Stimulated activated CD8-positive, alpha-beta memory T cell treated with anti-CD3 and anti-CD28 coated beads, Interleukin-4, amount 100 ng/mL, for 1 hour (primary cell): ENCODE measurements at places on chromosomes 4 and X.

GRCh38 chr4:46270986-46271596, 118.8 kb downstream of the GABRA2 start:
- no peak for DNase-seq

DNA sequence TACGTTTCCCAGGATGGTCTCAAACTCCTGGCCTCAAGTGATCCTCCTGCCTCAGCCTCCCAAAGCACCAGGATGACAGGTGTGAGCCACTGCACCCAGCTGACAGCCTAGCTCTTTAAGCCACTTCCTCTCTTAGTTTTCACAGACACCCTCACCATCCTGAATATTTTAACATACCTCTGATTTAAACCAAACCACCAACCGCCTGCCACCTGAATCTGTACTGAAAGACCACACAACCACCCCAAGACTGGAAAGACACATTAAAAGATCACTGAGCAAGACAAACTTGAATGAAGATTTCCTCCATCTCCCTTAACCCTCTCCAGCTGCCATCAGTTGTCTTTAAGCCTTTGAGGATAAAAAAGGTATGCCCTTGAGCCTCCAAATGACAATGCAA, 110.6 kb downstream of the SH3KBP1 start:
- no peak for DNase-seq

DNA sequence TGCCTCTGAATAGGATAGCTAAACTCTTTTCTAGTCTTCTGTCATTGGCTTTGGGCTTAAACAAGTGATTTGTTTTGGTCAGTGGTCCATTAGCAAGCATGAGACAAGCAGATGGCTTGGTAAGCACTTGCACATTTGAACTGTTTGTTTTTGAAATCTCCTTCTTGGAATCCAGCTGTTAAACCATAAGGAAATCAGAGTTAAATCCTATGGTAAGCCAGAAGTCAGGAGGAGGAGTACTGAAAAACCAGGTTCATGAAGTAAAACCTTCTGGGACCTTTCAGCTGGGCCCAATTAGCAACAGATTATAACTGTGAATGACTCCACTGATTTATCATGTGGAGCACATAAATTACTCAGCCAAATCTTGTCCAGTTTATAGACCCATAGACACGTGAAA, 1042.5 kb upstream of the PABPC4L start:
- no peak for DNase-seq

DNA sequence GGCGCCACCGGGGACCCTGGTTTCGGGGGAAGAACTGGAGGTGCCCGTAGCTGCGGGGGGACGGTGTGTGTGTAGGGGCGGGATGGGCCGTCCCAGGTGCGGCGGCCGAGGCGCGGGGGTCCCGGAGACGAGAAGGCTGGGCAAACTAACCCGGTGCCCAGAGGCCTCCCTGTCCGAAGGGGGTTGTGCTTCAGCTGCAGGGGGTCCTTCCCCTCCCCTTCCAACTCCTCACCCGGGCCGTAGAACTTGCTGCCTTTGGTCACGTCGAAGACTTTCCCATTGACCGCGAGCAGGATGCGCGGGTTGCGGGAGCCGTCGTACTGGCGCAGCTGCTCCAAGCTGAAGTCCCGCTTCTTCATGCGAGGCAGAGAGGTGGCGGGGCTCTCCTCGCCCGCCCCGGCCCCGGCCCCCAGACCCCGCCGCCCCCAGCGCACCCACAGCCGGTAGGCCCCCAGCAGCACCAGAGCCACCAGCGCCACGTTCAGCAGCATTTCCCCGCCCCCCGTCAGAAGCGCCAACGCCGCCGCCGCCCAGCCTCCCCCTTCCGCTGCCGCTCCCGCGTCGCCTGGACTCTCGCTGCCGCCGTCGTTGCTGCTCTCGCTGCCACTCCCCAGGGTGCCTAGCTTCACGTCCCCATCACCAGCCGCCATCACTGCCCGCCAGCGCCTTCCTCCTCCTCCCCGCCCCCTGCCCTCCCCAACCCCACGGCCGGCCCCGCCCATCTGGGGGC, at the start of gene PGRMC2:
Gene PGRMC2, minus strand, starts transcription at position 673 of the 730 bp plus-strand sequence. Its CDS starts 23 bp downstream, at position 650.
- no peak for DNase-seq

DNA sequence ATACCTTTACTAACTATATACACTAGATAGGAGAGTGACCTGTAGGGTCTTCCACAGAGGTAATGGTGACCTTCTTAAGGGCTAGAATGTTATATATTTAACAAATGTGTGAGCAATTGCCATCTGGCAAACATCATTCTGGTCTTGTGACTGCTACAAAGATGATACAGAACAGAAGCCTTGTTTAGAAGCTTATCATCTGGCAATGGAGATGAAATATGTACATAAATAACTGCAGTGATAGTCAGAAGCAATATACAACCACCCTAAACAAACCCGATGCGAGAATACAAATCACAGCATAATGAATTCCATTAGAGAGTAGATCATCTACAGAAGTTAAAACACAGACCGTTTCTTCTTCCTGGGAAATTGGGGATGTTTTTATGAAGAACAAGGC, 952.7 kb upstream of the SLIT2 start:
- no peak for DNase-seq

GRCh38 chr4:120916937-120917336, 5.6 kb downstream of the PRDM5 start:
- no peak for DNase-seq

DNA sequence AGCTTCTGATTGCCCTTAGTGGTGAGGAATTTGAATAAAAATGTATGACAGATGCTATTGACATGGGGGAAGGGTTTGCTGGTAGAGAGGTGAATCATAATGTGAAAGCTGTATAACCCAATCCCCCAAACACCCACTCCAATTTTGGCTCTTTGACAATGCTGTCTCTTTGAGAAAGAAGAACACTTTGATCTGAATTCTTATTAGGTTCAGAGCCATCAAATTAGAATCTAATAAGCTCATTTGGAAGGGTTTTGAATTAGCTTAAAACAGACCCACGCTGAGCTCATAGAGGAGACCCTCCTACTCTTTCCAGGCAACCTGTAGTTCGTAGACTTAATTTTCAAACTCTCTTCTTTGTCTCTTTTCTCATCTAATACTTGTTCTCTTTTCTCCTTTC, 416.6 kb upstream of the ARX start:
- DNase-seq, result no peak

DNA sequence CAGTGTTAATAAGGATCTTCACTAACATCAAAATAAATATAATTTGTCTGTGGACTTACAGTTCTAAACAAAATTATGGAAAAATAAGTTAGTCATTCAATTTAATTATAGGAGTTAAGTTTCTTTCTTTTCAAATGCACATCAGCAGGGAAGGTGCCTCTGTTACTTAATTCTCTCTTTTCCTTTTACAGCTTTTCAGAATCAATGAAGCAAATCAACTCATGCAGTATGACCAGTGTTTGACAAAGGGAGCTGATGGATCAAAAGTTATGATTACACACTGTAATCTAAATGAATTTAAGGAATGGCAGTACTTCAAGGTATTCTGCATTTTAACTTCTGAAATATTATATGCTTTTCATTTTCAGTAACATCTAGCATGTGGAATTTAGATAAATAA, 15.9 kb downstream of the HMGB2 start:
- DNase-seq, result no peak

- DNase-seq, result no peak
These were observed 41.8 kb downstream of the RBBP7 start for GRCh38 chrX:16828124-16828908.

DNA sequence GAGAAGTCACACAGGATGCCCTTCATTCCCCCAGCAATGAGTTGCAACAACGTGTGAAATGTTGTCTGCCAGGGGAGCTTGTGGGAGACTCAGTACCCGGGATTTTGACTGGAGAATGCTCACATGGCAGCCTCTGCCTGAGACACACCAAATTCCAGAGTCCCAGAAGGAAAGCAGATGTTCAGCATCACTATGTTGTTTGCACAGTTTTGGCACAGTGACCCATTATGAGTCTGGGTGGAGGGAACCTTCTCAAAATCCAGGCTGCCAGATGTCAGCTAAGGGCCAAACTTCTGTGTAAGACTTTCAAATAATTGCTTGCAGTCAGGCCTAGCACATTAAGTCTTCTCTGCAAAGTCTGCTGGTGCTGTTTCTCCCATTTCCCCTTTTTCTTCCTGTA, 1029.7 kb upstream of the TENM3 start:
- no peak for DNase-seq

DNA sequence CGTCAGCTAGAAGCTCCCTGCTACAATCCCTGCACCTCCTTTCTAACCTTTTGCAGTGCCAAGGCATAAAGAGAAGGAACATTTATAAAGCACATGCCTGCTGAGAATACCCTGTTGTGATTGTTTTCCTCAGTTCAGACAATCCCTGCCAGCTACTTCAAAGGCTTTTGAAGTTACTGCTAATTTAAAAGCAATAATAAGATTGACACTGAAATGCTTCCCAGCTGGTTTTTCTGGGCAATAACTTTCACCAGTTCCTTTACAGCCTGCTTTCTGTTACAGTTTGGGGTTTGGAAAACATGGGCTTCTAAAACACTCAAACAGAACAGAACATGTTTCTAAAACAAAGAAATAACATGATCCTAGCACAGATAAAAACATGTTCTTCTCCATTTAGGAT, 232.3 kb upstream of the CPEB2 start:
- DNase-seq, result no peak

DNA sequence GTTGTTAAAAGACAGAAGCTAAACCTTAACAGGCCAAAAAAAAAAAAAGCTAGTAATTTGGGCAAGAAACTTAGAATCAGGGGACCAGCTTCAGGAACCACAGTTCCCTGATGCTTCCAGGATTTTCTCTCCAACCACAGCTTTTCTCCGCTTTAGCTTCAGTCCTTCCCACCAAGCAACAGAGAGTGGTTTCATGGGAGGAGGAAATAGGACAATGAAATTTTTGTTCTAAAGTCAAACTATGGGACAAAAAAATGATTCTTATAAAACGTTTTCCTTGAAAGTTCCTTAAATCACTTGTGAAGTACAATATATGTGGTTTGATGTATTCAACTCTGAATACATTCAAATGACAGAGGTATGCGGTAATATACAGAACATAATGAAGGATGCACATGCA, 71.0 kb upstream of the DHX15 start:
- DNase-seq, result no peak

GRCh38 chrX:77597090-77597489, 149.9 kb downstream of the FGF16 start:
- no peak for DNase-seq

- no peak for DNase-seq
These were observed 84.7 kb downstream of the NHS start for GRCh38 chrX:17459661-17460060.

DNA sequence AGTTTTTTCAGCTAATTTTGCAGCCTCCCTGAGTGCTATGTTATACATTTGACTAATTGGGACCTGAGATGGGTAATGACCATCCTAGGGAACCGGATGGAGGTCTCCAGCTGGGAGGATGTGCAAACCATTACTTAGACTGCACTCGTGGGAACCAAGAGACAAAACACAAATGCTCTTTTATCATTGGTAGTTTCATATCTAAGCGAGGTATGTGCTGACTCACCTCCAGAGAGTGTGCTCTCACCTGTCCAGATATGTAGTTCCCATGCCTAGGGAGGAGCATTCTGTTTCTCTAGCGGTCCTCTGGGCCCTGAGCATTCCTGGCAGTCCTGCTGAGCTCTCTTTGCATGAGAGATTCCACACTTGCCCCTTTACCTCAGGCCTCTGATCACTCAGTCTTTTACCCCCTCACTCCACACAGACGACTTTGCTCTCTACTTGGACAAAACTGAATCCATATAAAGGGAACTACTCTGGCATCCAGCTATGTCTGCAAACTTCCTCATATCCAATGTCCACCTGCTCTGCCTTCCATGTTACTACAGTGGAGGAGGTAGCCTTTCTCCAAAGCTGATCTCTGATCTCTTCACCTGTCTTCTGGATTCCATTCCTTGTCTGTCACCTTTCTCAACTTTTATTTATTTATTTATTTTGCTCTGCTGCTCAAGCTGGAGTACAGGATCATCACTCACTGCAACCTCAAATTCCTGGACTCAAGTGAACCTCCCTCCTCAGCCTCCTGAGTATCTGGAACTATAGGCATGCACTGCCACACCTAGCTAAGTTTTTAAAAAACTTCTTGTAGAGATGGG, 88.4 kb downstream of the LRP2BP start:
- DNase-seq, result no peak

GRCh38 chr4:127870688-127871087, 10.0 kb upstream of the PLK4 start:
- no peak for DNase-seq

- DNase-seq, result no peak
These were observed 62.3 kb upstream of the PGRMC2 start for GRCh38 chr4:128349921-128350320.

DNA sequence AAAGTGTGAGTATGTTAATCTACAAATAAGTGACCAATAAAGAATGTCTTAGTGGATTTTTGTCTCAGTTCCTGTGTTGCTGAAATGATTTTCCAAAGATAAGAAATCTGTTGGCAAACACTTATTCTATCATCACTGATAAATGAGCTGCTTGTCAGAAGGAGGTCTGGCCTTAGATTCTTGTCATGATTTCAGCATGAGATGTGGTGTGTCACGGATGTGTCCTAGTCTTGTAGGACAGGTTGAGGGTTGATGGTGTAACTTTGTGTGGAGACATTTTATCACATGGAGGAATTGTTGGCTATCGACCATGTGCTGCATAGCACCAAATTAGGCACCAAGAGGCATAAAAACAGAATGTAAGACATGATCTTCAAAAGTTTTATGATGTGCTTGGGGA, 31.8 kb upstream of the LIMCH1 start:
- DNase-seq, result no peak

DNA sequence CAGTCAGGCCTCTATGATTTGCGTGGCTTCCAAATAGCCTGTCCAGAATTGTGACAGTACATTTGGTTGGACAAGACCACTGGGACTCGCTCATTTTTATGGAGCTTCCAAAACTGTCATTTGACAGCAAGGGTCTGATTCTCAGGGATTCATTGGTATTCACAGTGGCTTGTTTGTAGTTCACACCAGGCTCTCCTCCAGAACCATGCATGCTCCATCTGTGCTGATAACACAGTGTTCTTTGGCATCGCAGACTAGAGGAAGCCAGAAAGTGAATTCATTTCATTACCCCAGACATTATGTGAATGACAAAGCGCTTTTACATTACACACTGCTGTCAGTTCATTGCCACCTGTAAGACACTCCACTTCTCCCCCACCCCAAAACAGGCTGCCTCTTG, 208.3 kb downstream of the ARHGAP10 start:
- DNase-seq, result no peak

DNA sequence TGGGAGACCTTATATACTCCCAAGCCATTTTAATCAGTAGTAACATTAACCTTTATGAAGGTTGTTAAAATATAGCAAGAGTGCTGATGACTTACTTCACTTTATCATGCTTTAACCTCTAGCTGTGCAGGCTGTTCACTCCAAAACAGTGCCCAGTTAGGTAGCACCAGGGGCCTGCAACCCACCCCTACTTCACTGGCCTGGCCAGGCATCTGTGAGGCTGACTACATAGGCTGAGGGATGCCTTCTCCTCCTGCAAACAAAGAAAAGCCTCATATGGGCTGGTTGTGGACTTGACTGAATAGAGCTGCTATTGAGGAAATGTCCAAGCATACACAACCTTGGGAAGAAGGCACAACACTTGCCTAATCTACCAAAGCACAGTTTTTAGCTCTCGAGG, 172.8 kb downstream of the SHROOM3 start:
- no peak for DNase-seq

GRCh38 chr4:8285143-8285975, 15.8 kb downstream of the HTRA3 start:
- no peak for DNase-seq

GRCh38 chr4:138919094-138919936, 96.3 kb upstream of the NOCT start:
- DNase-seq, result no peak
